ENCODE measurements at places on chromosomes 3 and 15. TPM values are rescaled to one million over a fixed set of nuclear protein-coding genes. Genes with fewer than 3 reads are reported as not detected.

DNA sequence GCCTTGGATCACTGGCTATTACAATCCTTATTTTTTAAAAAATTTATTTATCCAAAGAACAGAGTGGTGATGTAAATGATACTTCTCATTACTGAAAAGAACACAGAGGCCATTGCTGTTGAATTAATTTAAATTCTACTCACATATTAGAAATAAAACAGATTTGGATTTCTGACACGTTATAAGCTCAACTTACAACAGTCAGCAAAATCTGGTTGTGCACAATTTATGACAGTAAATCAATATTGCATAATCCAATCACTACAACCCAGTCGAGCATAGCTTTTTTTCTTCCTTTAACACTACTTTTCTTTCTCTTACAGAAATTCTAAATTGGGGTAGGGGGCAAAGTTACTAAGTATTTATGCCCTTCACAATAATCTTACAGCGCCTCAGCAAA is 17.3 kb upstream of the HGD start:
- no peak for DNase-seq

Gene SAXO2
- 0.58 TPM for polyA plus RNA-seq

DNA sequence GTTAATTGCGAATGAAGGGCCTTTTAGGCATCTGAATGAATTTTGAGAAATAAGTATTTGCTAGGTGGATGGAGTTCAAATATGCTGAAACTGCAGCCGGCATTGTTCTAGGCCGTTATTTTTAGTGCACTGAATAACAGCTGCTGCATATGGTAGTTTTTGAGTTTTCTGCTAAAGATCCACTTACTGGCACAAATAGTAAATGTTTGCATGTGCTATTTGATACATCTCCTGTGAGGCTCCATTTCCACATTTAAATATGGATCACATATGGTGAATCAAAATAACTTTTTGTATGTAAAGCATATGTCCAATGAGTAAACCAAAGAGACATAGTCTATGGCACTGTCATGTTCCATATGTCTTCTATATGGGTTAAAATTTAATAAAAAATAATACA is 56.7 kb upstream of the CNTN4 start:
- DNase-seq = no peak

DNA sequence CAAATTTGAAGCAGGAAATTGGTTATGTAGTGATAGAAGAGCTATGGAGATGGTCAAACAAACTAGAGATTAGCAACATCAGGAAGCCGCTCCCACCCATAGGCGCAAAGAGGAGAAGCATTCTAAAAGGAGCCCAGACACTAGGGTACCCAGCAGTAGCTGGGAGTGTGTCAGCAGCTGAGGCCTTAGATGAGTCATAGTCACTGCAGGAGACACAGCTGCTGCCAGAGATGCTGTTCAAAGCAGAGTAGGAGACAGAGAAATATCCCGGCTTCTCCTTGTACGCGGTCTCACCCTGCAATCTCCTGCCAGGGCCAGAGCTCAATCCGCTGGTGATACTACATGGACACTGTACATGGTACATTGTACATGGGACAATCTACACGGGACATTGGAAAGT is 61.9 kb downstream of the VGLL3 start:
- DNase-seq = no peak

- no peak for DNase-seq
These were observed 225.5 kb downstream of the RORA start for GRCh38 chr15:61003437-61004218.

DNA sequence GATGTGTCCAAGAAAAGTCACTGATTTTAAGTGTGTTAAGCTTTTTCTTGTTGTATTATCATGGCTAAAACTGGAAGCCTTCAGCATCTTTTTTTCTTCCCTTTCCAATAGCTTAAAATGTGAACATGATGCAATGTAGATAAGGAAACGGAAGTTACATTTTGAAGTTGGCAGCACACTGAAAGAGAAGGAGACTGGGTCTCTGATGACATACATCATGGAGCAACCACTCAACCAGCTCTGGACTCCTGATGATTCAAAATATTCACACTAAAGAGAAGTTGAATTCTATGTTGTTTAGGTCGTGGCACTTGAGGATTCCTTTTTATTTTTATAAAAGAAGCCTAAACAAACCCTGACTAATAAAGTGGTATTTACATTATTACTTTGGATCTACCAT is 488.3 kb upstream of the ALCAM start:
- peak; percentile 62 for DNase-seq

DNA sequence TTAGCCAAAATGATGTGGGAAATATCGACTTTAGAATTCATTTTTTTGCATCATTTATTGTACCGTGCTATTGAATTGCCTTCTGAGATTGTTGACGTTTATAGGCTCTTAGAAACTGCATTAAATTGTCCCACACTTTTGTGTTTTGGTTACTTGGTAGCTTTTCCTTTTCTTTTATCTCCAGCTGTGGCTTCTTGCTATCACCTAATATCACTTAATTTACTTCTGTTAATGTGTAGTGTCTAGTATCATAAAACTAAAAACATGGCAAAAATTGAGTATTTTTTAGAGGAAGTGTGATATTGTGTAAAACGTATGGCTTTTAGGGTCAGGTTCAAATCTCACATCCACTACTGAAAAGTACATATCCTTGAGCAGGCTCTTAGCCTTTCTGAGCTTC is 11.2 kb downstream of the TMOD3 start:
- no peak for DNase-seq

DNA sequence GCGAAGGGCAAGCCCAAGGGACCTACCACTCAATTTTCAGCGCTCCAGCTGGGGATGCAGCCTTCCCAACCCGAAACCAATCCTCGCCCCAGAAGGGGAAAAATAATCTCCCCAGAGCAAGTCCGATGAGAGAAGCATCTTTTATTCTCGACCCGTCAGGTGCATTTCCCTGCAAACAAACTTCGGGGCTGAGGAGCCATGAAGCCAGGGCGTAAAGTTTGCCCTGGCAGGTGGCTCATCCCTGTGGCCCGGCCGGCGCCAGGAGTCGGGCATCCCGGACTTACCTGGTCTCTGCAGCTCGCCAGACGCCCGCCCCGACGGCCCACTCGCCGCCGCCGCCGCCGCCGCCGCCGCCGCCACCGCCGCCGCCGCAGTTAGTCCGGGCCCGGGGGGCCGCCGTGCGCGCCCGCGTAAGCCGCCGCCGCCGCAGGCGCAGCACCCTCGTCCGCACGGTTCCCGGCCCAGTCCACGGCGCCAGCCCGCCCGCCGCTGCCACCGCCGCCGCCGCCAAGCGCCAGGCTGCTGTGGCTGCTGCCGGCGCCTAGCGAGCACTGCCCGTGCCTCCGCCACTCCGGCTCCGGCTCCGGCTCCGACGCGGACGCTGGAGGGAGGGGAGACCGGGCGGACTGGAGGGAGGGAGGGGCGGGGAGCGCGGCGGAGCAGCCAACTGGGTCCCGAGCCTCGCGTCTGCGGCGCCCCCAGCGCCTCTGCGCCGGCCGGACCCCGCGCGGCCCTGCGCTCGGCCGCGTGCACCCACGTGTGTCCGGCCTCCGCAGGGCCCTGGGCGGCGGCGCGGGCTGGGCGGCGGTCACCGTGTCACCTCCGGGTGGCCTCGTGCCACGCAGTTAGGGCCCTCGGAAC is at the start of gene CNTN3:
CNTN3 (minus strand) TSS at position 553 of the 861 bp plus-strand sequence. CDS start 93,547 bp downstream, outside the sequence.
- DNase-seq = peak; percentile 37

Gene CD80
- polyA plus RNA-seq = not detected

- peak; percentile 47 for DNase-seq
These were observed at the start of gene SQOR for GRCh38 chr15:45634432-45635190. TSS of gene SQOR (plus strand) at chr15:45635029. CDS start at chr15:45658924, 23,895 bp downstream.

DNA sequence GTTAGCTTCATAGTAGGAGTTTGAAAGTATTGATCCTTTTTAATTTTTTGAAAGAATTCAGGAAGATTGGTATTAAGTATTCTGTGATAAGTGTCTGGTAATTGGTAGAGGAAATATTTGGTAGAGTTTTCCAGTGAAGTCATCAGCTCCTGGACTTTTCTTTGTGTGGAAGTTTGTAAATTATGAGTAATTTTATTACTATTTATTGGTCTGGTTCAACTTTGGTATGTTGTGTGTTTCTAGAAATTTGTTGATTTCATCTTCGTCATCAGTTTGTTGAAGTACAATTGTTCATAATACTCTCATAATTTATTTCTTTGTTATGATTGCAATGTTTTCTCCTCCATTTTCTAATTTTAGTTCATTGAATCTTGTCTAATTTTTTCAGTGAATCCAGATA is 832.0 kb downstream of the OTOL1 start:
- DNase-seq = no peak

- no peak for DNase-seq
These were observed 17.9 kb upstream of the IGDCC3 start for GRCh38 chr15:65395567-65396202.

Measured in fibroblast of lung (primary cell).